ENCODE measurements at places on chromosomes 12 and 14. TPM values are rescaled to one million over a fixed set of nuclear protein-coding genes. Genes with fewer than 3 reads are reported as not detected.

GRCh38 chr12:24929953-24930352, 18.9 kb downstream of the BCAT1 start:
- H3K27me3 ChIP-seq: peaks cover 18% of the 10 kb centered on the region
- no peak overlapping the region for H3K27ac ChIP-seq
- H3K4me3 ChIP-seq: no peak overlapping the region
- peaks cover 5% of the 10 kb centered on the region for H3K4me1 ChIP-seq

Gene AMIGO2
- 10.8 TPM for total RNA-seq

DNA sequence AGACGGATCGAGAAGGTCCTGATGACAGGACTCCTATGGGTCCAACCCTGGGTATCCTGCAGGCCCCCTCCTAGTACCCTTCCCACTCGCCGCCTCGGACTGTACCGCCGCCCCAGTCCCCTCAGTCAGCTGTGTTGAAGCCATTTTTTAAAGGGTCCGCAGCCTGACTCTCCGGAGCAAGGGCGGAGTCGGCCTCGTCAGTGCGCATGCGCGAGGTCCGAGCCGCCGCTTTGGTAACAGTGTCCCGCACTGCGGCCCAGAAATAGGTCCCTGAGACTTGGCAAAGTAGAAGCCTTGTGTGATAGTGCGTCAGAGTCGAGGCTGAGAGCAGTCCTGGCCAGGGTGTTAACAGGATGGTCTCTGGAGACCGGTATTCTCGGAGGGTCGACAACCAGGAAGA, 769.0 kb upstream of the ALG10B start:
- no peaks in the 10 kb centered on the region for H3K4me1 ChIP-seq
- H3K27ac ChIP-seq: no peak overlapping the region
- H3K36me3 ChIP-seq: peaks cover 2% of the 10 kb centered on the region

Gene IFNG
- total RNA-seq: 2.8 TPM

Gene SERPINA12
- not detected for total RNA-seq

- no peaks in the 10 kb centered on the region for H3K4me1 ChIP-seq
- H3K27ac ChIP-seq: no peak overlapping the region
- DNase-seq: no peak
Observed at GRCh38 chr12:93199831-93200236, 177.9 kb upstream of the NUDT4 start.

DNA sequence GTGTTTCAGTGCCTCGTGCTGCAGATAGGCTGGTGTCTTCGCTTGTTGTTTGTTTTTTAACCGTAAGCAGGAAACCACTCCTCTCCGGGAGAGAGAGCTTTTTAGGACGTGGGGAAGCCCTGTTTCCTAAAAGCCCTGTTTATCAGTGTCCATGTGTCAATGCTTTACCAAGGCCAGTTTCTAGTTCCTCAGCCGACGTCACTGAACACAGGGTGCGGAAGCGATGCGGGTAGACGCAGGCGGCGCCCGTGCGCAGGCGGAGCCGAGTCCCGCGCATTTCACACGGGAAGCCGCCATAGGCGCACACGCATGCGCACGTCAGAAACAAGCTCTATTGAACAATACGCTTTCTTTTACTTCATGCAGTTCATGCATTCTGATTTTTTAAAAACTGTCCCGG, 79.8 kb downstream of the GLT1D1 start:
- H3K27me3 ChIP-seq: no peaks in the 10 kb centered on the region
- H3K4me3 ChIP-seq: no peak overlapping the region
- no peak overlapping the region for H3K27ac ChIP-seq
- no peak for DNase-seq
- no peaks in the 10 kb centered on the region for H3K36me3 ChIP-seq

DNA sequence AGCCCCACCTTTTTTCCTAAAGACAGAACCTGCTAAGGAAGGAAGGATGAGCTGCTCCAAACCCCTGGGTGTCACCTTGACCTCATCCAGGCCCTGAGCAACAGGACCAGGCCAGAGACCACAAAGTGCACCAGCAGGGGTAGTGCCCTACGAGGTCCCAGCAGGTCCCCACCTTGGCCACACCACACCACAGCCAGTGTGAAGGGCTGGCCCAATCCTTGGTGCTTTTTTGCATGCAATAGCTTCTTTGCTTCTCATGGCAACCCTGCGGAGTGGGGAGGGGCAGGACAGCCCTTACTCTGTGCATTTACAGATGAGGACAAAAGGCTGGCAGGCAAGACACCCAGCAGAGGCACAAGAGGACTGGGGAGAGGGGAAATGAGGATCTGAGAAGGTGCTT, 352.6 kb downstream of the BCL11B start:
- no peak for DNase-seq
- peaks cover 5% of the 10 kb centered on the region for H3K36me3 ChIP-seq
- no peak overlapping the region for H3K27ac ChIP-seq
- H3K4me1 ChIP-seq: peaks cover 7% of the 10 kb centered on the region
- no peaks in the 10 kb centered on the region for H3K27me3 ChIP-seq

DNA sequence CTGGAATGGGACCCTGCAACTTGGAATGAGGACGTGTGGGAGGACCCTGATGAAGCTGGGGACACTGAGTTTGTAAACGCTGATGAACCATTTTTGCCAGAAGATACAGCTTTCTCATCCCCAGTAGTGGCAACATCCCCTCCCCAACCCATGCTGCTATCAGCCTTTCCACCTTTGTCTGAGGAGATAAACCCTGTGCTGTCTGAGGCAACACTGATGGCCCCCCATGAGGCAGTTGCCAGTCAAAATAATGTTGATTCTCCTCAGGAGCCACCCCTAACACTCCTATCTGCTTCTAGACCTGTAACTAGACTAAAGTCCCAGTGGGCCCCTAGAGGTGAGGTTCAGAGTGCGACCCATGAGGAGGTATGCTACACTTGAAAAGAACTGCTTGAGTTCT, 7.5 kb upstream of the RNASE9 start:
- H3K4me1 ChIP-seq: peaks cover 12% of the 10 kb centered on the region
- H3K27me3 ChIP-seq: peaks cover 3% of the 10 kb centered on the region
- no peak overlapping the region for H3K4me3 ChIP-seq
- H3K27ac ChIP-seq: no peak overlapping the region

- H3K4me1 ChIP-seq: no peaks in the 10 kb centered on the region
- no peaks in the 10 kb centered on the region for H3K36me3 ChIP-seq
- no peak overlapping the region for H3K4me3 ChIP-seq
- no peak overlapping the region for H3K27ac ChIP-seq
Observed at GRCh38 chr14:69269381-69269780, 9.4 kb downstream of the GALNT16 start.

Gene PRR4
- 2.5 TPM for total RNA-seq

Data from activated CD4-positive, alpha-beta T cell treated with anti-CD3 and anti-CD28 coated beads, Interleukin-2, amount 10 ng/mL, durations not matched to agents 7 days and 5 days (primary cell).